ENCODE measurements at places on chromosomes 1 and 21.
A peak's percentile ranks its signal among the peaks of the same experiment; 100 is the strongest.

- DNase-seq, result no peak
Measured at GRCh38 chr1:185929776-185930175, 195.6 kb downstream of the HMCN1 start.

DNA sequence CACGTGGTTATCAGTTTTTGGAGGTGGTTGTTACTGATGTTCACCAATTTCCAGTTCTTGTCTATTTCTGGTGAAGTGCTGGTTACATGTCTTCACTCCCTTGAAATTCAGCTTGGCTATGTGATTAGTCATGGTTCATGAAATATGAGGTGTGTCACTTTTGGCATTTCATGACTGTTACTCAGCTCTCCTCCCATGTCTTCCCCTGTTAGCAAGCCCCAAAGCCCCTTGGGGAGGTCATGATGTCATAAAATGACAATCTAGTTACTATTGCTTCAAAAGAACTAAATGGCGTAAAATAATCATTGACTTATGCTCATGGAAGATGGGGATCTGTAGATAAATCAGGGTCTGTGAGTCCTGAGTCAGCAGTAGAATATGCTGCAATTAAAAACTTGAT, 425.1 kb downstream of the SETD4 start:
- no peak for DNase-seq

DNA sequence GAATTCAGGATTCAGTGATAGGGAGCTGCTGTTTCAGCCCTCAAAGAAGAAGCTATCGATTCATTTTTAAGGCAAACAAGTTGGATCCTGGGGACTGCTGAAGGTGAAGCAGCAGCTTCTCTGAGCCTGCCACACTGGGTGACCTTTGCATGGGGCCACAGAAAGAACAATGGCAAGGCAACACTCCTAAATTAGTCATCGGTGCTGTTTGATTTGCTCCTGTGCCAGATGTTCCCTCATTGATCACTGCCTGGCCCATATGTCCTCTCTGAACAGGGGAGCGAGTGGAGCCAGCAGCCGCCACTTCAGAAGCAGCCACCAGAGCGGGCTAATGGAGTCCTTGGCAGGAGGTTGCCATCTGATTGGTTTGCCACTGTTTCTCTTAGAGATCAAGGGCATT, 391.5 kb downstream of the NTNG1 start:
- DNase-seq, result no peak

GRCh38 chr1:203557390-203557789, 63.4 kb downstream of the OPTC start:
- DNase-seq, result no peak

GRCh38 chr1:245270972-245271371, 116.2 kb downstream of the KIF26B start:
- DNase-seq, result no peak

DNA sequence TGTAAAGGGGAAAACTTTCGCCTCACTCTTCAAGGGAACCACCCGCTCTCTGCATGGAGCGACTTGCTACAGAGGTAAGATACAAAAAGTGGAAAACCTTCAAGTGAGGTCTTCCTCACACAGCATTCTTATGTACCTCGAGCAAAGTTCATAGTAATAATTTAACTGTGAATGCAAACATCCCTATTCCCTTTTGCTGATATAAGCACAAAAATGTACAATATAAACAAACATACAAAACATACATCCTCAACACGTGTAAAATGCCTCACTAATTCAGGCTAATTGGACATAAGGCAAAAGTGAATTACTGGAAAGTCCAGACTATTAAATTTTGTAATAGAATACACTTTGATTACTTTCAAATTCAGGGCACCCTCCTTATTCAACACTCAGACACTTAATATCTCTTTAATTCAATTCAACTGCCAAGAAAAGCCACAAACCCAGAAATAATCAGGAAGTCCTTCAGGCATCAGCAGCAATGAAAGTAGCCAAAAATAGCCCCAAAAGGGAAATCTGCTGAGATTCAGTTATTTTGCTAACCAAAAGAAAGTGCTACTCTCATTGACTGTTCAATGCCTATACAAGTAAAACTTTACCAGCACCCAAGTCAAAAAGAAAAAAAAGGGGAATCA, 15.2 kb upstream of the LMX1A start:
- DNase-seq, result peak; percentile 31

DNA sequence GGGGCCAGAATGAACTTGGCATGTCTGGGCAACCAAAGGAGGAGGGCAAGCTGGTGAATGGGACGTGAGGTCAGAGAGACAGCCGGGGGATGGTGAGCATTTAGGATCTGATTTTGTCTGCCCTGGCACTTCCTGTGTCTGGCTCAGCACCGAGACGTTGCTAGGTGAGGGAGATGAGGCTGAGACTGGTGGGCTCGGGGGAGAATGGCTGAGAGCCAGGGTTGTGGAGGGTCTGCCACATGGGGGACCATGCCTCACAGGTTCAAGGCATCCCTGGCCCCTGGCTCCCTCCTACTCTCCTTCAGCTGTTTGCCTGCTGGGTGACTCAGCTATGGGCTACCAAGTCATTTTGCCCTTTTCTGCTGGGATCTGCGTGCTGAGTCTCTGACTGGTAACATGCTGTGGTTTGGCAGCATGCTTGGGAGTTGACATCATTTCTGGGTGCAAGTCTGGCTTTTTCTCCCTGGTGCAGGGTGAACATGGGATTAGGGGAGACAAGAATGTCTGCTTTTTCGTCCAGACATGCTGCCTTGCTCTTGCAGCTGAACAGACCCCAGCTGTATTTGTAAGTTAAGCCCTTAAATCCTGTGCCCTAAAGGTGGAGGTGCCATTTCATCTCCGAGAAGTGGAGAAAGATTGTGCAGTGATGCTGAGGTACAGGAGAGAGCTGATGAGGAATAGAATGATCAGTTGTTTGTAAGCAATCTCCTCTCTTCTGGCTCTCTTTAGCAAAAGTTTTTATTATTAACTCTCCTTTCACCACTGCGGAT, 17.6 kb downstream of the GALNT2 start:
- DNase-seq, result peak; percentile 28

GRCh38 chr1:226233293-226233692, 9.8 kb downstream of the MIXL1 start:
- no peak for DNase-seq

DNA sequence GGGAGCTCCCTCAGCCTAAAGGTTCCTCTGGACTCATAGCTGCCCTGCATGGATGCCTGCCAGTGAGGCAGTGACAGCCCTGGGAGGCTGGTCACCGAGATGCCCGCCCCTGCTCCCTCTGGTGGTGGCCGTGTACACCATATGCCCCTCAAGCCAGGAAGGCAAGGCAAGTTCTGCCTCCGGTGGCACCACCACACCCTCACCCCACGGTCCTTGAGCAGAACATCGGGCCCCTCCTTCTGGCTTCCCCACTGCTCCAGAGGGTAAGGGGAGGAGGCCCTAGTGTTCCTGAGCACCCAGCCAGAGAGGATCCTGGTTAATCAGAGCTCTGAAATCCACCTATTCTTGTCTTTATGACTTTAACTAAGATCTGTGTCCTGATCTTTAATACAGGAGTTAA, 1.5 kb upstream of the S100A14 start:
- DNase-seq, result no peak

GRCh38 chr1:230112131-230112701, 45.2 kb downstream of the GALNT2 start:
- peak; percentile 94 for DNase-seq

DNA sequence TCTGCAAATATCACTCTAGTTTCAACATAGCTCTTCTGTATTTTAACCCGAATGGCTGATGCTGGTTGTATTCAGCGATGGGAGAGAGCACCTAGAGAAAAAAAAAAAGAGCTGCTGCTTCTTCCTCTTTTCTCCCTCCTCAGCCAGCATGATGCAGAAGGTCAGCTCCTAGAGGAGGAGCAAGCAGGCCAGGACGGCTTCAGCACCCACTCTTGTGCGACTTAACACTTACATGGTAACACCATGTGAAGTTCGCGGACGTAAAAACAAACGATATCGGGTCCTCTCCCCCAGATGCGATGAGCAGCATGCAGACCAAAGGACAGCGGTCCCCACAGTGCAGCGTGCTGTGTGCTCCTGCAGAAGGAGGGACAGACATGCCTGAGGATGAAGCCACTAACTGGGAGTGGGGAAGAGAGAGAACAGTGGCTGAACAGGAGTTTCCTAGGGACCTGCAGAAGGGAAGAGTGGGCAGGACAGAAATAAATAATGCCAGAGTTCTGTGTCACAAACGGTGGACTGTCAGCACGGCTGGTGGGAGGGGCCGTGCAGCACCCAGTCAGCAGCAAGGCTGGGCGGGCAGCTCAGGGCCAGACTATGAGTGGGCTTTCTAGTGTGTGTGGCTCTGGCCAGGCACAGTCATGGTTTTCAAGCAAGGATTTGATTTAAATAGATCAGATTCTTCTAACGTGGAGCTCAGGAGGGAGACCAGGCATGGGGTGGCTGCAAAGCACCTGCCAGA, 11.4 kb upstream of the B3GALT5 start:
- peak; percentile 26 for DNase-seq

- no peak for DNase-seq
Measured at GRCh38 chr1:165905853-165906252, 78.4 kb downstream of the UCK2 start.

- no peak for DNase-seq
Measured at GRCh38 chr1:57518496-57518895, 94.6 kb upstream of the DAB1 start.

GRCh38 chr1:8396083-8396785, 78.3 kb downstream of the SLC45A1 start:
- no peak for DNase-seq

- DNase-seq, result no peak
Measured at GRCh38 chr1:232662910-232663309, 33.0 kb upstream of the SIPA1L2 start.

GRCh38 chr1:92701147-92701546, 83.8 kb downstream of the EVI5 start:
- no peak for DNase-seq

DNA sequence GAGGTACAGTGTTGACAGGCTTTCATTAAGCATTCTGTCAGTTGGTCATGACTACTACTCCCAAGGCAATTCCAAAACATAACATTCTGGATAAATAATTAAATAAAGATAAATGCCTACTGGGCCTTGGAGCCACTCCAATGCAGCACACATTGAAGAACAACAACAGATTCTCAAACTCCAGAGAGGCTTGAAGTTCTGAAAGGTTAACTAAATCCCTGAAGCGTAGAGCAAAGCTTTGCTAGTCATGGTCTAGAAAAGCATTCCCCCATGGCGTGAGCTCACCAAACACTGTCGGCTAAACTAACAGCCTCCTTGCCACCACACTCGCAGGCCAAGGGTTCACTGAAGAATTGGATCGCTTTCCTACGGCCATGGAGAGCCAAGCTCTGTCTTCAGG, 268.0 kb downstream of the ATG4C start:
- DNase-seq, result no peak

GRCh38 chr1:100476735-100477290, 61.1 kb upstream of the GPR88 start:
- no peak for DNase-seq

- DNase-seq, result no peak
Measured at GRCh38 chr1:101453844-101454243, 217.0 kb downstream of the S1PR1 start.

DNA sequence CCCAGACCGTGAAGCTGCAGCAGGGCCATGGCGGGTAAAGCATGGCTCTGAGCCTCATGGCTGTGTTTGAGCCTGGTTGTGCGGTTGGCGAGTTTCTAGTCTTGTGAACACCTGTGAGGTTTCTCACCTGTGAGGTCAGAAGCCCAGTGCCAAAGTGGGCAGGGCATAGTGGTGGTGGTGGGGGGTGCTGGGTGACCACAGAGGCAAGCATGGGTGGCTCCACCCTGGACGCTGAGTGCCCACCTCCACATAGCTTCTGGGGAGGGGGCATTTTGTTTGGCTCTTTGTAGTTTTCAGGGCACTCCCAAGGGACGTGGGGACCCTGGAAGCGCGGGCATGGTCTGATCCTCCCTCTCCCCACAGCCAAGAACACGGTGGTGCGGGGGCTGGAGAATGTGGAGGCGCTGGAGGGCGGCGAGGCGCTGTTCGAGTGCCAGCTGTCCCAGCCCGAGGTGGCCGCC, 91.1 kb downstream of the TRIM11 start:
- no peak for DNase-seq

DNA sequence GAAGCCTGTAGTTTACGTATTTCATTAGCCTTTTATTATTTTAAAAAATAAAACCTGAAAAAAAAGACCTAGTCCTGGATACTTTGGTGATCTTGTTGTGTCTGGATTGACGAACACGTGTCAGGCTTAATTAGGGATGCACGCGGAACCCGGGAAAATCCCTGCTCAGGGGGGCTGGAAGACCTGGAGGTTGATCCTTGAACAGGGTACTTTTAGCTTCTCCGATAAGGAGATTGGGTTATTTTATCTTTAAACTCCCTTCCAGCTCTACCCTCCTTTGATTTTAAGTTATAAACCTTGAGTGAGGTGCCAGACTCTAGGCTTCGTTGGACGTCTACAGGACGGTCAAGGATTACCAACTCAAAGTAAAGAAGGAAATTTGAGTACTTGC, 552 bp upstream of the ZNF691 start:
- DNase-seq, result no peak

- DNase-seq, result no peak
Measured at GRCh38 chr1:171636141-171636540, 14.1 kb downstream of the MYOCOS start.

- no peak for DNase-seq
Measured at GRCh38 chr1:116457946-116458604, 85.0 kb downstream of the ATP1A1 start.

- DNase-seq, result no peak
Measured at GRCh38 chr1:67883069-67883468, 49.8 kb upstream of the GNG12 start.

- DNase-seq, result peak; percentile 52
Measured at GRCh38 chr1:230572121-230573105, 69.9 kb upstream of the COG2 start.

DNA sequence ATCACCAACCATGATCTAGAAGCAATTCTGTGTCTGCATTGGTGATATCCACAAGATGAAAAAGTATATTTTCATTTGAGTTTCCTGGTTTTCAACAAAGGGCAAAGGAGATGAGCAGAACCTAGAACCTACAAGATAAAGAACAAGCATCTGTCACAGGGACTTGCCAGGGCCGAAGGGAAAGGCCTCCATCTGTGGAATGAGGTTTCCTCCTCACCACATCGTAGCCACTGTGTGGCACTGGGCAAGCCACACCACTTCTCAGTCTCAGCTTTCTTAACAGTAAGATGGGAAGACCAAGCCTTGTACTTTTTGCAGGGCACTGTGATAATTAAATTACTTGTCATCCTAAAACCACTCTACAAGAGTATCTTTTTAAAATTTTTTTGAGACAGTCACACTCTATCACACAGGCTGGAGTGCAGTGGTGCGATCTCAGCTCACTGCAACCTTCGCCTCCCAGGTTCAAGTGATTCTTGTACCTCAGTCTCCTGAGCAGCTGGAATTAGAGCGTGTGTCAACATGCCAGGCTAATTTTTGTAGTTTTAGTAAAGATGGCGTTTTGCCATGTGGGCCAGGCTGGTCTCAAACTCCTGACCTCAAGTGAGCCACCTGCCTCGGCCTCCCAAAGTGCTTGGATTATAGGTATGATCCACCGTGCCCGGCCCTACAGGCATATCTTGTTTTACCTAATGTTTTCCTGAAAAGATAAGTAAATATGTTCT, 45.8 kb downstream of the ARHGEF11 start:
- no peak for DNase-seq

- no peak for DNase-seq
Measured at GRCh38 chr1:66416295-66416694, 117.7 kb upstream of the SGIP1 start.

GRCh38 chr1:218874801-218875400, 298.8 kb upstream of the LYPLAL1 start:
- DNase-seq, result no peak

Data from pons (tissue), 1 donor.